ENCODE measurements at places on chromosomes 3 and 15.

DNA sequence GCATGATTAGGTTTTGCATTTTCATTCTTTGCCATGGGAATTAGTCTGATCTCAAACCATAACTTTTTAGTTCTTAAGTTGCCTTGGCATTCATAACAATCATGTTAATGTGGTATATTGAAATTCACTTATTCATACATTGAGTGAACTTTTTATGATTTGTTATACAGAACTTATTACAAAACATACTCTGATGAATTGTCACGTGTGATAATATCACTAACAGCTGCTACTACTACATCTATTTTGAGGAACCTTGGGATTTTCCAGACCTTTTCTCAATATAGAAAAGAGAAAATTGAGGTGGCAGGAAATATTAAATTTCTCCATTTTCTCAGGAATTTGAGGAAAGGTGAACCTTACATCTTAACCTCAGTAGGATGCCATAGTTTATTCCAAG is 9.2 kb downstream of the LXN start:
- no peak for DNase-seq

- no peak for DNase-seq
Observed at GRCh38 chr15:68638953-68639515, 60.2 kb downstream of the CORO2B start.

DNA sequence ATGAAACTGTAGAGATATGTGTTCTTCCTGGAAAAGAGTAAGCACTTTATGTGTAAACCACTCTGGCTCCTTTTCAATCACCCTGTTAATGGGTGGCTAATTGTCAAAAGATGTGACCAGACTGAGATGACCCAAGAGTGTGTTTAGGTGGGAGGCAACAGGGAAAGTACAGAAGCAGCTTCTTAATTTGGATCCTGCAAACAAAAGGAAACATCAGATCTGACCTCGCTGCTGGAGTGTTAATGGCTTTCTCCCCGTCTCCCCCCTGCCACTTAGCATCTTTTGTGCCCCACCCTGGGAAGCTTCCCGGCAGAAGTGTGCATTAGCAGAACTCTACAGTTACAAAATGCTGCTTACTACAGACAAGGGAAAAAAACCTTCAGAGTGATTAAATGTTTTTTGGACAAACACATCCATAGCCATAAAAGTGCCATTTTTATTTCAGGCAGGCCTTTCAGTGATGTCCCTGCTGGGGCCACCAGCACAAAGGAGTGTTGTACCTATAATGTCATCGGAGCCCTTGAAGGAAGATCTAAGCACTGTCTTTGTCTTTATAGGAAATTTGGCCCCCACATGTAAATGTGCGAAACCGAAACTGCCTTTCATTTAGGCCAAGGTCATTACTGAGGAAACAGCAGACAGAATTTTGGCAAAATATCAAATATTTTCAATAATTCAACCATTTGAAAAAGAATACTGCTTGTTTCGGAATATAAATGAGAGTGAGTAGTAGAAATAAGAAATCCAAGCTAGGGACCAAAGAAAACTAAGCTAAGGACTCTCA is 311.0 kb downstream of the WDR72 start:
- DNase-seq = no peak

DNA sequence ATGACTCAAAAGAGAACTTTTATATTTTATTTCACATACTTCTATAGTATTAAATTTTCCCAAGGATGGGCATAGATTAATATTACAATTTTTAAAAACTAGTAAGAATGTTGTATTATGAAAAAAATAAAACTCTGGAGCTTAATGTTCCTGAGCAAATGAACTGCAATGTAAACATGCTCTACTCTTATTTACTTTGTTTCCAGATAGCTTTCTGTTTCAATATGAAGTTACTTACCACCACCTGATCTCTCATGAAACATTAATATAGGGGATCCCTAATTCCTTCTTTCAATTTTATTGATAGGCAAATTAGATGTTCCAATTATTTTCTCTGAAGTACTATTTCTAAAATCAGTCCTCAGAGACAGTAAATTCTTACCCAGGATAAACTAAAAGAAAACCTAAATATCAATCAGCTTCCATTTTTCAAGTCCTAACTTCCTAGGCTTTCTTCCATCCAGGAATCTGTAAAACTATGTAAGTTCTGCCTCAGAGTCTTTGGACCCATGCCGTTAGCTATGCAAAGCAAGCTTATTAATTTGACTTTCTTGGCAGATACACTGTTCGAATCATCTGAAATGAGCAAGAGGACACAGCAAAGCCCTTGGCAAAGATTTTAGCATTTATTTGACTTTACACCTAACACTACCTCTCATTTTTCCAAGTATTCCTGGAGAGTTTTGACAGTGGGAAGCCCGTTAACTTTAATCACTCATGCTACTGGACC is 93.2 kb downstream of the PLCH1 start:
- DNase-seq = no peak

DNA sequence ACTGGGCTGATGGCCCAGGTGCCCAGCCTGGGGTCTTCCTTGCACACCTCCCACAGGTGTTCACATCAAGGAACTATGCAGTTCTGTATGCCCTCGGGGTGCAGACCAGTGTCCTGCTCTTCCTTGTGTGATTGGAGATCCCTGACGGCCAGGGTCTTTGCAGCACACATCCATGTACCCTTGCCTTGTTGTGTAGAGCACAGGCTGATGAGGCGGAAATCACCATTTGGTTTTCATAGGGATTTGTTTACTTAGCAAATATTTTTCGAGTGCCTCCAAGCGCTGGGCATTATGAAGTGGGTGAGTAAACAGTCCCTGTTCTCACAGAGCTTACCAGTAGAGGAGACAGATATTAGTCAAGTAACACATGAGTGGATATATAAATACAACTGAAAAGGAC is 209.3 kb upstream of the UMPS start:
- DNase-seq = no peak

GRCh38 chr15:89740137-89740536 is 10.9 kb downstream of the MESP1 start:
- DNase-seq = peak; percentile 80

- DNase-seq = no peak
Observed at GRCh38 chr3:8369638-8370037, 132.0 kb upstream of the LMCD1 start.

- DNase-seq = peak; percentile 47
Observed at GRCh38 chr15:48285329-48286214, 45.7 kb upstream of the DUT start.

DNA sequence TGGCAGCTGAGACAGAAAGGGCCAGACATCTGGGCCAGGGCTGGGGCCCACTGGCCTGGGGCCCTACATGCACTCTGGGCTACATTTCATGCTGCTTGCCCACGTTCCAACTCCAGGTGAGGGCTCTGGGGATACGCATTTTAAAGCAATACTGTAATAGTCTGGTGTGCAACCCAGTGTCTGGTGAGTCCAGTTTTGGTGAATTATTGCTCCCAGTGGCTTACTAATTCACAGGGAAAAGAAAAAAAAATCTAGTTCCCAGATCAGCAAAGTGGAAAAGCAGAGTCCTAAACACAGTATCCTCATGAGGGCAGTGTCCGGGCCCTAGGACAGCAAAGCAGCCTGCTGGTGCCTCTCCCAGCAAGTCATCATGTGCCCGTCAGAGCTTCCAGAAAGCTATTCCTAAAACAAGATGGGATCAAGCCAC is 82.4 kb downstream of the CCNL1 start:
- no peak for DNase-seq

- no peak for DNase-seq
Observed at GRCh38 chr15:52436981-52437380, 91.7 kb downstream of the MYO5A start.

DNA sequence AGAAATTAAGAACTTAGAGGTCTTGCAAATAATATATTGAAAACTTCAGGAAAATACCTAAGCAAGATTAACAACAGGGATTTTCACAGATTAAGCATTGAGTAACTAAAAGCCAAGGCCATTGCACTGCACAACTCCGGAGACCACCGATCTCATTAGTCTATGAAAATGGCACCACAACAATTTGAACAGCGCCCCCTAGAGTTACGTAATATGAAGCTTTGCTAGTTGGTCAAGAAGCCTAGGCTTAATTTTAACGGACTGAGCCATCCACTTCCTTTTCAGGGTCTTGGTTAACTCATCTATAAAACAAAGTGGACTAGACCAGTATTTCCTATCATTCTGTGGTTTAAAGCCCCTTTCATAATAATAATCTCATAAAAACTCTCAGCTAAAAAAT is 24.8 kb downstream of the TMEM212 start:
- DNase-seq = no peak

- DNase-seq = no peak
Observed at GRCh38 chr3:8574040-8574669, 70.4 kb downstream of the SSUH2 start.

- DNase-seq = no peak
Observed at GRCh38 chr3:134718726-134719125, 67.9 kb upstream of the KY start.

DNA sequence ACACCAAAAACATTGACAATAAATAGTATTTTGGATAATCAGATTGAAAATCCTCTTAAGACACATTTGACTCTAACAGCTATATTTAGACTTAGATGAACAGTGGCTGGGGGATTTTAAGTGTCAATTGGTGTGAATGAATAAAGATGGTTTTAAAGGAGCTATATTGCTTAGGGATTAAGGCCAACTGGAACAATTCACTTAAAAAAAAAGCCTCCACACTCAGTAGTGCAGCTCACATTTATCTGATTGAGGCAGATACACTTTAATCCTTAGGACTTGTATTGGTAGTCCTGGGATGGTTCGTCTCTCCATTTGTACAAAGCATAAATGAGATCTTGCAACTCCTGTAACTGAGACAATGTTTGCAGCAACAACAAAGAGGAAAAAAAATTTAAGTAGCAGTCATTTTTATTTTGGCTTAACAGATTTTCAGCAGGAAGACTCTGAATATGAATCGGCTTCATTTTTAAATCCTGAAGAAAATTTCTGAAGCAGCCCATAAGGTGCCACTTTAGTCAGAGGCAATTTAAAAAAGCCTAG is 112.0 kb downstream of the UACA start:
- DNase-seq = no peak

GRCh38 chr3:8069471-8069870 is 432.2 kb upstream of the LMCD1 start:
- DNase-seq = no peak

DNA sequence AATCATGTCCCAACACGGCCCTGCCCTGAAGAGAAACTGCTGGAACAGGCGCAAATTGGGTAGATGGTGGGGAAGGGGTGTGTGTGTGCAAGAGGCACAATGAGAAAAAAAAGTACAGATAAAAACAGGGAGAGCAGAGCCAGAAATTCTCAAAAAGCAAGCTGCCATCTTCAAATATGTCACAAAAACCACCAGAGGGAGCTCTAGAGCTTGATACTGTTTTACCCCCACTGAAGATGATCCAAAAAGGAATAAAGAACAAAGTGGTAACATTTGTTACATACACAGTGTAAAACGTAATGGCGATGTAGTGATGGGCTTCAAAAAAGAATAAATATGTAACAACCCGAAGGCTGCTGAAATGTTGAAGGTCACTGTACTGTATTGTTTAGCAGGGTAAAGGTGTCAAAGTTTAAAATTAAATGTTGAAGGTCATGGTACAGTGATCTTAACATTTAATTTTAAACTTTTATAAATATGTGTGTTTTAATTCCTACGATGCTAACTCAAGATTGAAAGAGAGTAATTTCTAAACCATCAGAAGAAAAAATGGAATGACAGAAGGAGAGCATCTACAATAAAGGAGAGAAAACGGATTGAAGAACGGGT is 6.0 kb downstream of the SNRPA1 start:
- DNase-seq = peak; percentile 45

- DNase-seq = no peak
Observed at GRCh38 chr3:3772338-3772737, 26.9 kb upstream of the LRRN1 start.

DNA sequence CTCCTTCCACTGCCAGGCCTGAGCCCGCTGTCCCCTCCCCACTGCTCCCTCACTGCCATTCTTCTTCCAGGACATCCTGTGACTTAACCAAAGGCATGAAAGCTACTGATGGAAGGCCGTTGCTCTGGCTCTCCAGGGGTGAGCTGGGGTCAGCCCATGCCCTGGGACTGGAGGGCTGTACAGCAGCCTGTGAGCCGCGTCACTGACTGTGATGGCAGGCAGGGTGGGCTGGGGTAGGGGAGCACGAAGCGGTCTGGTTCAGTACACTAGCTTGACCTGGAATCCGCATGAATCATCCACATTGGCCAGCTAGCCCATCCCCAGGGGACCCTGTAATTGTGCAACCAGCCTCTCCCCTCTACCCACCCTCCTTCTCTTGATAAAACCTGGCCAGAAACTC is 30.8 kb downstream of the CORO2B start:
- no peak for DNase-seq

DNA sequence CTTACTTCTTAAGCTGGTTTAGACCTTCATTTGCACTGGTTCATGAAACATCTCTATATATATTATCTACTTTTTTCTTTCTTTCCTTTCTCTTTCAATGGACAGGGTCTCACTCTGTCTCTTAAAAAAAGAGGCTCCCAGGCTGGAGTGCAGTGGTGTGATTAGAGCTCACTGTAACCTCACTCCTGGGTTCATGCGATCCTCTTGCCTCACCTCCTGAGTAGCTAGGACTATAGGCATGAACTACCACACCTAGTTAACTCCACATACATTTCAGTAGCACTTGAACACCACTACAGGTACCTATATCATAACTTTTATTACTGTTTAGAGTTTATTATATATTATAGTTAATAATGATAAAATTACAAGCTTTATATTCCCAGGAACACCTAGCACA is 117.1 kb upstream of the UBP1 start:
- no peak for DNase-seq

DNA sequence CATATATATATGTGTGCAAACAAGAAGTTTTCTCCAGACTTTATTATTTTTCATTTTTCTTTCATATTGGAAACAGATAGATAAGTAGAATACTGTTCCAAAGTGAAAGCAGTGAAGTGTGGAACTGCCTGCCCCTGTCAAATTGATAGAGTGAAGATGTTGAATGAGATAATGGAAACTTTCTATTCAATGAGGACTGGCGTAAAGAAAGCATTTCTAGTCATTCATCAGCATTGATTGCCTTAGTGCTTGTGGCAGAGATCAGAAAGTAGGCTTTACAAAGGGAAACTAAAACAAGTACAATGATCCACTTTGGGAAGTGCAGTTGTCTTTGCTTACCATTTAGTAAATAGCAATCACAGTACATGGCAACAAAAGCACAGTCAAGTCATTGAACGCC is 300.0 kb downstream of the CADM2 start:
- no peak for DNase-seq

DNA sequence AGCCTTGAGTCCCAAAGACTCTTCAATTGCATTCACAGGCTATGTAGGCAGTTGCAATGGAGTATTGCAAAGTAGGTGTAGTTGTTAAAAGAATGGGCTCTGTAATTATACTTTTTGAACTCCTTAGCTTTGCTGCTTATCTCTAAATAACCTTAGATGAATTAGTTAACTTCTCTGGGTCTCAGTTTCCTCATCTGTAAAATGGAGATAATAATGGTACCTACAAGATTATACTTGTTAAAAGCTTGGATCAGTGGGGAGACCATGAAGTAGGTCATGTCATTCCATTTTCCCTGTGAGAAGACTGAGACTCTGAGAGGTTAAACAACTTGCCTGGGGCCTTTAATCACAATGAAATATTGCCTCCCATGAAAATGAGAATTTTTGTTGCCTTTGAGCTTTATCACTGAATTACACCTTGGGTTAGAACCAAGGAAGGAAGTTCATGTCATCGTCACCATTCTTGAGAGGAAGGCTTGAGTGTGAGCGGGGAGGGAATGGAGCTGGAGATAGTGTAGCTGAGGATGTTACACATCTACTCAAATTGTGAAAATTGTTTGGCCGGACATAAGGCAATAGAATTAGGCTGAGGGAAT is 38.1 kb downstream of the CTDSPL start:
- DNase-seq = no peak

GRCh38 chr3:54014067-54014466 is 108.3 kb upstream of the CACNA2D3 start:
- DNase-seq = no peak
